ENCODE measurements at places on chromosomes 5 and 9.

DNA sequence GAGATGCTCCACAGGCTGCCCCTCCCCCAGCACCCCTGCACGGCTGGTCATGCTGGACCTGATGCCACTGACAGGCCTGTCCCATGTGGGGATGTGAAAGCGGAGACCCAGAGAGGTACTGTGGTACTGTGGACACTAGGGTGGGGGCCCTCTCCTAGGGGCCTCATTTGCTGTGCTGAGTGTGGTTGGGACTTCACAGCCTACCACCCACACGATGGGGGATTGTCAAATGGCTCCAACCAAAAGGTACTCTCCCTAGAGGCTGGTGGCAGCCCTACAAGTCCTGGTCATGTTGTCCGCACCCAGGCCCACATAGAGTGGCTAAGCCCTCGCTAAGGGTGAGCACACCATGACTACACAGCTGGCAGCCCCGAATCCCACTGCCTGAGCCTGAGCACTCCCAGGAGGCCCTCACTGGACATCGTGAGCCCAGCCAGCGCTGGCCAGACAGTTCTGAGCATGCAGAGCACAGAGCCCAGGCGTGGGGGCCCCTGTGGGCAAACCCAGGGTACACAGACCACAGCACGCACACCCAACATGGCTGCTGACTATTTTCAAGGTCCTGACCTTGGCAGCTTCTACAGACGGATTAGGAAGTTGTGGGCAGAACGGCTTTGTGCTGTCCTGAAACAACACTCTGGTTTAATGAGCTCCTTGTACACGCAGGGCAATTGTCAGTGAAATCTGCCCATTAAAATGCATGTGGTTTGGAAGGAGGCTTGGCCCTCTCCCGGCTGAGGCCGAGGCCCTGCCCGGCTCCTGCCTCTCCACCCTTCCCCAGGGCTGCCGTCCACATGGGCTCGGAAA, 214.1 kb downstream of the HSPA4 start:
- DNase-seq, result peak; percentile 31

DNA sequence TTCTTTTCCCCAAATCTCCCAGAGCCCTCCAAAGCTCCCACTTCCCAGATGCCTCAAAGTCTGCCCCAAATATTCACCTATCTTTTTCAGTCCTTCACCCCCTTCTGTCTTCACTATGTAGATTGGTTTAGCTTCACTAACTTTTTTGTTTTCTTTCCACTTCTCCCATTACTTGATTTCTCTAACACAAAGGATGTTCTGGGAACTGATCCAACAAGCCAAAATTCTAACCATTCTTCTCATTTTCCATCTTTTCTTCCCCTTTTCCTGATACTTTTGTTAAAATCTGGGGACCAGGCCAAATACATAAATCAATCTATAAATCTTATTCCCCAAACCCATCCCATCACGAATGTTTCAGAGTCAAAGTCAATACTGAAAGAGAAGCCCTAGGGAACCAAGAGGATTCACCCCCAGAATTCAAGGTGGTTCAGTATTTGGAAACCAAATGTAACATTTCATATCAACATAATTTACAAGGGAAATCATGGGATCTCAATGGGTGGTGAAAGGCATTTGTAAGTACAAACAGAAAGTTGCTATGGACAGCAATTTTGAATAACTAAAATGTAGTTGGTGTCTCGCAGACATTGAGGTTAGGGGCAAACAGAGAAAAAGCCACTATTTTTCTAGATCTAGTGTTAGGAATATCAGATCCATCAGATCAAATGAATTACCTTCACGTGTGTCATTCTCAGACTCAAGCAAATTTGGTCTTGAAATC, 35.3 kb downstream of the APTX start:
- no peak for DNase-seq

- DNase-seq, result no peak
Observed at GRCh38 chr5:42842921-42843641, 31.4 kb upstream of the SELENOP start.

DNA sequence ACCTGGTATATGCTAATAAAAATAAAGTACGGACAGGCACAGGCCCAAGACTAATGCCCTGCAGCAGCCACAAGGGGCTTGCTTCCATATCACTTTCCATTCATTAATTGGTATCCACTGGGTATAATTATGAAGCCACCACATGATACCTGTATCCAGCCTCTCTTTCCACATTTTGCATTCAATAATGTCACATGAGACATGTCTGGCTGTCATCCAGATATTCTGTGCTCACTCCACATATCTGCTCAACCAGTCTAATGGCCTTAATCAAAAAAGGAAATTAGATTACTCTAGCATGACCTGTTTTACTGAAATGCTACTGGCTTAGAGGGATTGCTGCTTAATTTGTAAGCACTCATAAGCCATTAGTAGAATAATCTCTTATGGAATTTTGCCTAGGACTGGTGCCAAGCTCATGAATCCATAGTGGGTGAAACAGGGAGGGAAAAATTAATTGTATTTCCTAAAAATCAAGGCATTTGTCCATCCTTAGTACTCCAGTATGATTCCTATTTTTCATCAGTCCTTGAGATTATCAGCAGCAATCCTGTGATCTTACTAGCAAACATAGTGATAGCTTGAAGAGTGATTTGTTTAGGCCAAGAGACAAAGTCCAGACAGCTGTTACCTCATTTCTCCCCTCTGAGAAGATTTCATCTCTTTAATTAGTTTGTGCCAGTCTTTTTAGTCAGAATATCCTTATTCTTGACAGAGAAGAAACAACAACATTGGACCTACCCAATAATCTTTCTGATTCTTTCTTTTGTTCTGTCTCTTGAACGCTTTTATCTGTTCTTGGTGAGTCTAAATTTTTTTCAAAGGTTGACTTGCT, 119.2 kb upstream of the ABCA1 start:
- DNase-seq, result no peak

DNA sequence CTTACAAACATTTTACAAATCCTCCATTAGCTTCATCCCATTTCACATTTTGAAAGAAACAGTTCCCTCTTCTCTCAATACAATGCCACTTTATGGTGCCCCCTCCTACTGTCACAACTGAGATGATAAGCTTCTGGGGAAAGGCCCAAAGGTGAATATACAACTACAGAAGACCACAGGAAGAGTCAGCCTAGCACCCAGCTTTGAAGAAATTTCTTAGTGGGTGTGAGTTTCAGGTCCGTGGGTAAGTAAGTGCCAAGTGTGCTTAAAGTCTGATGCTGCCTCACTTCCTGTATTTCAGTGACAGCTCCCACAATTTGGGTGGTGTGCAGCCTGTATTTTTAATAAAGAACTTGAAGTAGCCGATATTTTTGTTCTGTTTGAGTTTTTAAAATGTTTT, 68.1 kb downstream of the ARHGEF28 start:
- DNase-seq, result no peak

GRCh38 chr9:106745457-106745856, 117.5 kb upstream of the ZNF462 start:
- DNase-seq, result peak; percentile 11

DNA sequence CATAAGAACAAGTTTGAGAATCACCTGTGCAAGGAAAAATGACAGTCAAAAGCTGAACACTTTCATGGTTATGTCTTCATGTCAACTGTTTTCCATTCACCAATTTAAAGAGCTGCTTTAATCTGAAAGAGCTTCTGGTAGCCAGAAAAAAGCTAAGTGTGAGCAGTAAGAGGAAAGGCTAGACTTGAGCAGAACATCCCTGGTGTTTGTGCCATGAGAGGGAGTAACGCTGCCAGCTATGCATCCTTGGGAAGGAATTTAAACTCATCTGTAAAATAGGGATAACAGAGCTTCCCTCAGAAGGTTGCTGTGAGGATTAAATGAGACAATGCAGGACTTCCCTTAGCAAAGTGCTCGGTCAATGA, 193.7 kb downstream of the MAPKAP1 start:
- no peak for DNase-seq

DNA sequence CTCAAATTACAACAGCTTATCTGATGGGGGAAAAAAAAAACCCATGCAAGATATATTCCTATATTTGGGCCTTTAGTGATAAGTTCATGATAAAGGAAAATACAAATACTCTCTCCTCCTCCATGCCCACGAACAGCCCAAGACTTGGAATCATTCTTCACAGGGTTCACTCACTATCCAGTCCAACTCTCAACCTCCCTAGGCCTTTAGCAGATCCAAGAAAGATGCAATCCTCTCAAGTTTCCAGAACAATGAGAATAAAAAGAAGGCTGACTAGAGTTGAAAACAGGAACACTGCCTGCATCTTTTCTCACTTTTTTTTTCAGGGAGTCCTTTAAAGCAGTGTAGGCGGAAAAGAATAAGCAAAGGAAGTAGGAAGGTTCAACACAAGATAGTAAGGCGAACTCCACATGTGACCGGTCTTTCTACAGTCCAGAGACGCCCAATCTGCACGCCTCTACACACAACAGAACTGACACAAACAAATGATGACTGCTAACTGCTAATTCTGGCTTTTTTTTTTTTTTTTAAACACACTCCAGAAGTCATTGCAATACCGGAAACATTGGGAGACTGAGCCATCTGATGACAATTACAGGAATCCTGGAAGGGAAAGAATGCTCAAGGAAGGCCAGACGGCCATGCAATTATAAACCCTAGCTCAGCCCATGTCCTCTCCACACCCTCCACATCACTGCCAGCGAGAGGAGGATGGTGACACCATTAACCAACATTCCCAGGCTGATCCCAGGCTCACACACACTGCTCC, 75.4 kb downstream of the BNC2 start:
- DNase-seq, result peak; percentile 29

DNA sequence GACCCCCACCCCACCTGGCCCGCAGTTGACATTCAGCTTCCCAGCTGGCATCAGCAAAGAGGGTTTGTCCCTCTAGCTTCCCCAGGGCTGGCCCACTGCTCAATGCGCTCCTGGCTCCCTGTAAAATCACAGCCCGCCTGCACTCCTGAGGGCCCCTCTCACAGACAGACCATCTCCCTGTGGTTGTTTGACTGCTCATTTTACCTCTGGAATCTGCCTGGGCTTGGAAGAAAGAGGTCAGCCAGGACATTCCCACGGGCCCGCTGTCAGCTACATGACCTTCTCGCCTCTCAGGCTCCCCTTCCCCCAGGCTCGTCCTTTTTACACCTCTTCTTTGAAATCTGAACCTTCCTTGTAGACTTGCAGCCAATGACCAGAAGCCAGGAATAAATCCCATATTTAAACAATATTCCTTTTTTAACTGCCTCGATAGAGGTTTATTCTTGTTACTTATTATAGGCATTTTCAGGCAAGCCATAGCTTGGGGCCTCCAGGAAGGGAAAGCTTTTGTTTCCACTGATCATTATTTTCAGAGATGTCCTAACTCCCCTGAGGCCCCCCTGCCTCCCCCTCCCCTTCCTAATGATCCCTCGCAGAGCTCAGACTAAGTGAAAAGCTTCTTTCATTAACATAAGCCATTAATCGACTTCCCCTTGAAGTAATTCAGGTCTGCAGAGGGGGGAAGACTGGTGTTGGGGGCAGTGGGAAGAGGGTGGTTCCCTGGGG, 76.3 kb upstream of the IQGAP2 start:
- no peak for DNase-seq

GRCh38 chr9:16030528-16031185, 477.8 kb downstream of the CCDC171 start:
- DNase-seq, result peak; percentile 98

GRCh38 chr5:10760096-10760920, 726 bp downstream of the DAP start:
- DNase-seq, result peak; percentile 69

GRCh38 chr5:55234121-55234700, 803 bp upstream of the CCNO start:
- peak; percentile 38 for DNase-seq

DNA sequence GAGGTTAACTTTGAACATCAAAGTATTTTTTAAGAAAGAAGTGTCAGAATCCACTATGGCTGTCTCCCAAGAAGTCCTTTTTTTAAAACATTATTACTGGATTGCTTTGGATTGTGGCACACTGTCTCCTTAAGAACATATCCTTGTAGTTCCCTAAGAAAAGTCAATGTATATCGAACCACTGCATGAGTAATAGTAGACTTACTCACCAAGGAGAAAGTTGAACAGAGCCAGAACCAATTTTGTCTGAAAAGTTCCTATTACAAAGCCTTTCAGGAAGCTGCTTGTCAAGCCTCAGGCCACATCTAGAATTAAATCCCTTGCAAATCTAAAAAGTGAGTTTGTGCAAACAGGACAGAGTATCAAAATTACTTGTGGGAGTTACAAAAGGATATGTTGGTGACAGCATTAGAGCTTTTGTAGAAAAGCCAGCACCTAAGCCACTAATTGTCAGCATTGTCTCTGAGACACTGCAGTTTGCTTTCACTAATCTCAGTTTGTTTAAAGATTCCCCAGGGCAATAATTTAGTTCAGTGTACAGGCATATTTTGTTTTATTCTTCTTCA, 195.4 kb downstream of the MPDZ start:
- DNase-seq, result peak; percentile 70

GRCh38 chr5:171609806-171610452, 175.7 kb upstream of the SMIM23 start:
- no peak for DNase-seq

GRCh38 chr5:33806738-33807442, 84.9 kb downstream of the ADAMTS12 start:
- DNase-seq, result peak; percentile 77

GRCh38 chr9:15298362-15298761, 8.7 kb downstream of the TTC39B start:
- DNase-seq, result no peak

- peak; percentile 50 for DNase-seq
Observed at GRCh38 chr5:131109540-131110255, 55.4 kb downstream of the HINT1 start.

- DNase-seq, result no peak
Observed at GRCh38 chr9:87684627-87685219, 41.2 kb upstream of the CTSL start.

DNA sequence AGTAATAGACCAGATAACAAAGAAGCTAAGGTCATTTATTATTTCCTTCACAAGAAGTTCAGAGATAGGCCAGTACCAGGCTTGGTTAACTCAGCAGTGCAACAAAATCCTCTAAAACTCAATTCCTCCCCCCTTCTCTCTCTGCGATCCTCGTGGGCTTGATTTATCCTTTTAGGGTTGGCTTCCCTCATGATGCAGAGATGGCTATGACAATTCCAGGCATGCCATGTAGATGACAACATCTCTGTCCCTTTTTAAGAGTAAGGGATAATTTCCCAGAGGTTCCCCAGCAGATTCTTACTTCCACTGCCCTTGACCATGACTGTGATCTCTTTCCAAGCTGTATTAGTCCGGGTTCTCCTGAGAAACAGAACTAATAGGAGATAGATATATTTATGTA, 28.7 kb upstream of the DAP start:
- no peak for DNase-seq

GRCh38 chr9:136566901-136567300, 21.1 kb upstream of the NOTCH1 start:
- no peak for DNase-seq

GRCh38 chr9:23324511-23324910, 501.5 kb downstream of the ELAVL2 start:
- no peak for DNase-seq

Measured in astrocyte of the spinal cord (primary cell).